ENCODE measurements at places on chromosomes 7 and 10. TPM values are rescaled to one million over a fixed set of nuclear protein-coding genes. Genes with fewer than 3 reads are reported as not detected.

DNA sequence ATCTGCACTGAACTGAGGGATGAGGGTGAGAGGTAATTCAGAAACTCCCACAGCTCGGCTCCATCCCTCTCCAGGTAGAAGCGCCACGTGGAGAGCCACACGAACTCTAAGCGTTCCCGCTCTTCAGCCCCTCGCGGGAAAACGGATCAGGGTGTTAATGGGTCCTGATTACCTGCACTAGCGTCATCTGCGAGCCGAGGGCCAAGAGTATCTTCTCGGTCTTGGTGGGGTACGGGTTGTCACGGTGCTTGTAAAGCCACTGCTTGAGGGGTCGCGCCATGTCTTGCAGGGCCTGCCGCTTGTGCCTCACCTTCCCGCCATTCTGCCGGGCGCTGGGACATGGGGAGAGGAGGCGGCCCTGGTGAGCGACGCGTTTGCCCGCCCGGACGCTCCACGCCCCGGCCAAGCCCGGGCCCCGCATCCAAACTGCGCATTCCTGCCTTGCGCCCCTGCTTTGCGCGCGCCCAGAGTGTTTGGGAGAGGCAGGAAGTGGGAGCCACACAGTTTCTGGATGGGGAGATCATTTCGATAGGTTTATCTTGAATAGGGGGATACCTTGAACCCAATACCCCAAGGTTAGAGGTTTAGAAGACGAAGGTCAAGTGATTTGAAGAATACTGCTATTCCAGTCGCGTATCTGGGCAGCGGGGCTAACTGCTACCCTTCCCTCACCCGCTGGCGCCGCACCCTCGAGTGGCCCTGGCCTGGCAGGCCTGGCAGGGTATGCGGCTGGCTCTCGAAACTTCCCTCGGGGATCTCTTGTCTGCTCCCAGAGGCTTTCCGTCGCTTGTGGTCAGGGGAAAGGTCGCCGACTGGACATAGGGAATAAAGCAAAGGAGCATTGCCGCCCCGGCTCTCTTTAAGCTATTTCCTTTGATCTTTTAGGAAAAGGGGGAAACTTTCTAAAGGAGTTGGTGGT lies 4.2 kb downstream of the MKX start:
- DNase-seq: no peak

The DNAH11 gene
- 2.2 TPM for polyA plus RNA-seq

- DNase-seq: no peak
These were observed 197.4 kb downstream of the RNLS start for GRCh38 chr10:88385601-88386203.

GRCh38 chr10:126017961-126018560 lies 121.7 kb downstream of the FANK1 start:
- DNase-seq: no peak

GRCh38 chr7:16787127-16787526 lies 17.7 kb downstream of the AGR2 start:
- no peak for DNase-seq

DNA sequence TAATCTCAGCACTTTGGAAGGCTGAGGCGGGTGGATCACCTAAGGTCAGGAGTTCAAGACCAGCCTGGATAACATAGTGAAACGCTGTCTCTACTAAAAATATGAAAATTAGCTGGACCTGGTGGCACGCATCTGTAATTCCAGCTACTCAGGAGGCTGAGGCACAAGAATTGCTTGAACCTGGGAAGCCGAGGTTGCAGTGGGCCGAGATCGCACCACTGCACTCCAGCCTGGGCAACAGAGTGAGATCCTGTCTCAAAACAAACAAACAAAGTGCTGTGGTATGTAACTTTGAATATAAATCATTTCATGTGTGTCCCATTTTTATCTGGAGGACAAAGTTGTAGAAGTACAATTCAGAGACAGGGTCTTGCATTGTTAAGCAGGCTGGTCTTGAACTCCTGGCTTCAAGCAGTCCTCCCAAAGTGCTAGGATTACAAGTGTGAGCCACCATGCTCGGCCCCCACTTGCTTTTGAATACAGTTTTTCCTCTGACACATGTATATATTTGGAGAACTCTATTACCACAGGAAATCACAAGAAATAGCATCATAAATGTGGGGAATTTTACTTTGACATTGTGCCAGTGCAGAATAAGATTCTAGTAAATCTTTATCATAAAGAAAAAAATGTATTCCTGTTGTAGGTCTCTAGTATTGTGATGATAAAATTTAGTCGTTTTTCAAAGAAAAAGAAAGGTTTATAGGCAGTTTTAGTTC lies 32.6 kb downstream of the PTPN12 start:
- no peak for DNase-seq

- DNase-seq: no peak
These were observed 541.0 kb upstream of the ADARB2 start for GRCh38 chr10:2278363-2278762.

GRCh38 chr10:33345236-33345635 lies 10.8 kb upstream of the NRP1 start:
- no peak for DNase-seq

The OGDHL gene
- 45.7 TPM for polyA plus RNA-seq

GRCh38 chr10:63437116-63437949 lies 28.4 kb downstream of the JMJD1C start:
- no peak for DNase-seq

The MSS51 gene
- 1.8 TPM for polyA plus RNA-seq

DNA sequence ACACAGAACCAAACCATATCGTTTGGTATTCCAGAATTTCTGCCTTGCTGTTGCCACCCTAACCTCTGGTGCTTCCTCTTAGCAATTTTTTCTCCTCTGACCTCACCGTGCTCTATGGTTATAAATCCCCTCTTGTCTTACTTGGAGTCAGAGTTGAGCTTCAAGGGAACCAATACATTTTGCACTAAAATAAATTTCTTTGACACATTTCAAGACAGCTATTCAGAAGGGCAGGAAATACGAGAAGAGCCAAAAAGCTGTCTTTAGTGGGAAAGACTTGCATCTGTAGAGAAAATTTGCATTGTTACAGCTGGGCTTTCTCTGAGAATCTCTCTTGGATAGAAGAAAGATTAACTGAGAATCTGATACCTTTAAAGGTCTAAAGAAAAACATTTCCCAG lies 14.5 kb upstream of the AKR1C2 start:
- no peak for DNase-seq

The CALD1 gene
- 292 TPM for polyA plus RNA-seq

The ZNF680 gene
- polyA plus RNA-seq: 18.1 TPM

The LIPA gene
- 55.7 TPM for polyA plus RNA-seq

DNA sequence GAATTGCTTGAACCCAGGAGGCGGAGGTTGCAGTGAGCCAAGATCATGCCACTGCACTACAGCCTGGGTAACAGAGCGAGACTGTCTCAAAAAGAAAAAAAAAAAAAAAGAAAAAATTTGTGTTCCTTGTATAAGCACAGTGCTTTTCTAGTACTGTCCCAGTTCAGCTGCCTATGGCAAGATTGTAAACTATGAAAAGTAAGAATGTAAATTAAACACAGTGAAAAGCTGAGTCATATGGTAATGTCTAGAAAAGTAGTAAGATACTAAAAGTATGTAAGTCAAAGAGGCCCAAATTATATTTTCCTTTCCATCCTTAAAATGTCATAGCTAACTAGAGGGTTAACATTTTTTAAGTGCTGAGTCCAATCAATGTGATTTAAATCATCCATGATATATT lies 42.8 kb downstream of the RBM20 start:
- no peak for DNase-seq

DNA sequence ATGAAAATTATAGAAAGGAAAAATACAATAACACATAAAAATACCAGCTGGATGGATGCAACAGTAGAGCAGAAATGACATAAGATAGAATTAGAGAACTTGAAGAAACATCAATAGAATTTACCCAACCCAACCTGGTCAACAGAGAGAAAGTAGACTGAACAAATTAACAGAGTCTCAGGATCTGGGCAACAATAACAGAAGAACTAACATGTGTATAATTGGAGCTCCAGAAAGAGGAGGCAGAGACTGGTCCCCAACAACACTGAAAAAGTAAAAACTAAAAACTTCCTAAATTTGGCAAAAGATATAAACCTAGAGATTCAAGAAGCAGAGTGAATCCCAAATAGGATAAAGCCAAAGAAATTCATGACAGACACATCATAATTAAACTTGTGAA lies 458.8 kb downstream of the RPS24 start:
- DNase-seq: no peak

The NUTM2E gene
- 1.3 TPM for polyA plus RNA-seq

DNA sequence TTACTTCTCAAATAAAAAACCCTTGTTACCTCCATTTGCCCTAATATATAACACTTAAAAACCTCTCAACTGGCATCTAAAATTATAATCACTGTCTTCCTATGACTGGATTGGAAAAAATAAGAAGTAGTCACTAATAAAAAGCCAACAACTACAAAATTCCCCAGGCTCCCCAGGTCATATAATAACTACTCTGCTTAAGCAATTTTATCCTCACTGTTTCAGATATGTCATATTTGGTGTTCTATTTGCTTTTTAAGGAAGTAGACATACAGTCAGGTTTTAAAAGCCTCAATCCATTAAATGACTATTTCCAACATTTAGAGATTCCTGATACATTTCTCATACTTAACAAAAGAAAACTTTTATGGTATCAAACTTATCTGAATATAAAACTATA lies 2.4 kb downstream of the H2AZ2 start:
- no peak for DNase-seq

- DNase-seq: no peak
These were observed 261.1 kb downstream of the GATA3 start for GRCh38 chr10:8315619-8316021.

- DNase-seq: no peak
These were observed 174.8 kb upstream of the PRPS1L1 start for GRCh38 chr7:18202315-18203045.

DNA sequence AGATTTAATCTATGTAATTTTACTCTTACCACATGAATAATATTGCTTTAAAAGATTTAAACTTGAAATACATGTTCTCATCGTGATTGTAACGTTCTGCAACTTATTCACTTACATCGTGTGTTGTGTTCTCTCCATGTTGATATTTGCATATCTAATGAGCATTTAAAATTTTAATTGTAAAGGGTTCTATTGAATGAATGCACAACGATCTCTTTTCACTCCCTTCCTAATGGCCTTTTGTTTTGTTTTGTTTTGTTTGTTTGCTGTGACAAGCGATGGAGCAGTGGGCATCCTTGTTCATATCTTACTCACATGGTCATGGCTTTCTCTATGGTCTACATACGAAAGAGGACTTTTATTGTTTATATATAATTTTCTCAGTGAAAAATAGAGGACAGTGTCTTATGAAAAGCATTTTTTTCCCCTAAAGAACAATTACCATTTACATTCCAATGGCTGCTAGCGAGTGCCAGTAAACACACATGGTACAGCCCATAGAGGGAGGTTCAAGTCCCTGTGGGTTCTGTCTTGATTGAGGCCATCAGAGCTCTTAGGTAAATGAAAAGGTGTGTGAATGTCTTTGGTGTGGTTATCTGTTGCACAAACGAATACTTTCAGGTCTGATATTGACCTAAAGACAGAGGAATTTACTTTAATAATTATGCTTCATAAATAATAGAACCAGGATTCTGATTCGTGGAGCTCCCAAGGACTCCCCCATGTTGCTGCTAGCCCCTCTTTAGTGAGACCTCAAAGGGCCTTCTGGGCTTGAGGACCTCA lies 32.4 kb downstream of the BTBD16 start:
- DNase-seq: no peak

- DNase-seq: no peak
These were observed 14.8 kb upstream of the PRKAR1B start for GRCh38 chr7:741850-742249.

- no peak for DNase-seq
These were observed 75.0 kb downstream of the C10orf105 start for GRCh38 chr10:71644307-71645180.

DNA sequence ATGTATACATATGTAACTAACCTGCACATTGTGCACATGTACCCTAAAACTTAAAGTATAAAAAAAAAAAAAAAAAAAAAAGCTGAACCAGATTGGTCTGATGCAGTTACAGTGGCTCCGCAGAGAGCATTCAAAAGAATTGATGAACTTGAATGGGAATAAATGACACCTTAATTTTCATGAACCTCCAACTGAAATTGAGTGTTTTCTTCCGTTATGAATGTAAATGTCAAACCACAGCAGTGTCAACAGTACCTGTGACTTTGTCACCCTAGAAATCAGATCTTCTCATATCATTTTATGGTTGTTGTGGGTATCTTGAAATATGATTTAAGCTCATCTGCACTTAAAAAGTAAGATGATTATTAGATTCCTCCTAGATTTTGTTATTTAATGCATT lies 32.7 kb upstream of the SRGN start:
- DNase-seq: no peak

GRCh38 chr10:48495282-48496045 lies 109.4 kb downstream of the ARHGAP22 start:
- no peak for DNase-seq

DNA sequence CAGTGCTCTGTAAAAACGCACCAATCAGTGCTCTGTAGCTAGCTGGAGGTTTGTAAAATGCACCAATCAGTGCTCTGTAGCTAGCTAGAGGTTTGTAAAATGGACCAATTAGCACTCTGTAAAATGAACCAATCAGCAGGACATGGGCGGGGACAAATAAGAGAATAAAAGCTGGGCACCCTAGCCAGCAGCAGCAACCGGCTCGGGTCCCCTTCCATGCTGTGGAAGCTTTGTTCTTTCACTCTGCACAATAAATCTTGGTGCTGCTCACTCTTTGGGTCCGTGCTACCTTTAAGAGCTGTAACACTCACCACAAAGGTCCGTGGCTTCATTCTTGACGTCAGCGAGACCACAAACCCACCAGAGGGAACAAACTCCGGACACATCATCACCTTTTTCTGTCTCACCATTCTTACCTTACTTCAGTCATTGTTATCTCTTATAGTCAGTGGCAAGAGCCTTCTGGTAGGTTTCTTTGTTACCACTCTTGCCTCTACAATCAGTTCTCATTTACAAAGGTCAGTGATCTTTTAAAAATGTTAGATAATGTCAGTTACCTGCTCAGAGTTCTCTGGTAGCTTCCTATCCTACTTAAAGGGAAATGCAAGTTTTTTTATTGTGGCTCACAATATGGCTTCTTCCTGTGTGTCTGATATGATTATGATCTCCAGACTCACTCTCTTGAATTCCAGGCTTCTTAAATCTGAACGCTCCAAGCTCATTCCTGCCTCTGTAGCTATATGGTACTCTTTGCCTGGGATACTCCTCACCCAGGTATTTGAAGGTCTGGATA lies 4.5 kb downstream of the STAM start:
- no peak for DNase-seq

The PARD3 gene
- 88.4 TPM for polyA plus RNA-seq

DNA sequence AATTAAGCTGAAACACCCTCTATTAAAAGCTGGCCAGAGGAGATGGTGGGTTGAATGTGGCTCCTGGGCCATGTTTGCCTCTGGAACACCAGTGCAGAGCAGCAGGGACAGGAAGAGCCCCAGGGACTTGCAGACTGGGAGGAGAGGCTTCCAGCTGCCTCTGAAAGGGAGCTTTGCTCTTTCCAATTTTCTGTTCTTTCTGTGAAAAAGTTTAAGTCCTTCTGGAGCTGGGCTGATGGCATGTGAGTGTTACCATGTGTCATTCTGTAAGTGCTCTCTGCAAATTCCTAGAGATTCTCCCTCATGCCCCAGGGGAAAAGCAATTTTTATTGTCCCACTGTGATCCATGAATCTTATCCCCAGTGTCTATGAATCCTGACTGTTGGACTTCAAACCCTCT lies 112.8 kb upstream of the LANCL2 start:
- DNase-seq: no peak

The UTF1 gene
- polyA plus RNA-seq: not detected

The GRB10 gene
- polyA plus RNA-seq: 29.4 TPM
